ENCODE measurements at places on chromosomes 12 and 14.

- no peak for DNase-seq
These were observed 13.3 kb upstream of the PUS1 start for GRCh38 chr12:131915823-131916222.

GRCh38 chr12:121858662-121859572 is at the start of gene HPD:
Gene HPD, minus strand, starts transcription at chr12:121858859. Its CDS starts 36 bp downstream, at chr12:121858823.
- DNase-seq = peak; percentile 84

DNA sequence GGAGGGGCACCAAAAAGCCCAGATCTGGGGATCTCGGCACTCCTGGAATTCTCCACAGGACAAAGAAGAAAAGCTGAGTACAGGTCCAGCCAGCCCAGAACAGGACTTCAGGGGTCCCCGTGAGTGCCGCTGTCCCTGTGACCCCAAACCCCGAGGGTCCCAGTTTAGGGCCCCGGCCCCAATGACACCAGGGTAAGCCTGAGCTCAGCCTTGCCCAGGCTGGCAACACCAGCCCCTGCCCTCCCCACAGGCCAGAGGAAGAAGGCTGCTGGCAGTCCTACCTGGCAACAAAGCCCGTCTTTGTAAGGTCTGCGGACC is 1.8 kb downstream of the CDK2AP1 start:
- no peak for DNase-seq

DNA sequence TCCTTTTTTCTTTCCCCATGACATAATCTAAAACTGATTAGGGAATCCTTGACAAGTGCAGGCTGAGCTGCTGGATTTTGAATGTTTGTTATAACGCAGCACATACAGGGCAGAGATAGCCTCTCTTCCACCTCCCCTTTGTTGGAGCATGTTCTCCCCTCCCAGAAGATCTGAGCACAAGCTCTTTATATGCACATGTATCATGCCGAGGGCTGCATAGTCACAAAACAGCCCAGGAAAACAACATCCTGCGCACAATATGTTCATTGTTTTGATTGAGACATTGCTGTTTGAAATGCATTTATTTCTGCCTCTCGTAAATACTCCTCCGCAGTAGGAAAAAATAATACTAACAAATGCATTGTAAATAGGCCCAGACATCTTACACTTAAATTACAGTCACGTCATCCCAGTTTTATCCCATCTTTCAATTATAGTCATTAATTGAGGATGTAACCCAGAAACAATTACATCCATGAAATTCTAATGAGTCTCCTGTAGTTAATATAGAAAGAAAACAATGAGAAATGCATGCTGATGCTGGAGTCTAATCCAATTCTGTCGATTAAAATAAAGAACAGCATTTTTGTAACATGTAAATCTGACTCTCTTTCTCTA is 401.8 kb downstream of the BTG1 start:
- no peak for DNase-seq

DNA sequence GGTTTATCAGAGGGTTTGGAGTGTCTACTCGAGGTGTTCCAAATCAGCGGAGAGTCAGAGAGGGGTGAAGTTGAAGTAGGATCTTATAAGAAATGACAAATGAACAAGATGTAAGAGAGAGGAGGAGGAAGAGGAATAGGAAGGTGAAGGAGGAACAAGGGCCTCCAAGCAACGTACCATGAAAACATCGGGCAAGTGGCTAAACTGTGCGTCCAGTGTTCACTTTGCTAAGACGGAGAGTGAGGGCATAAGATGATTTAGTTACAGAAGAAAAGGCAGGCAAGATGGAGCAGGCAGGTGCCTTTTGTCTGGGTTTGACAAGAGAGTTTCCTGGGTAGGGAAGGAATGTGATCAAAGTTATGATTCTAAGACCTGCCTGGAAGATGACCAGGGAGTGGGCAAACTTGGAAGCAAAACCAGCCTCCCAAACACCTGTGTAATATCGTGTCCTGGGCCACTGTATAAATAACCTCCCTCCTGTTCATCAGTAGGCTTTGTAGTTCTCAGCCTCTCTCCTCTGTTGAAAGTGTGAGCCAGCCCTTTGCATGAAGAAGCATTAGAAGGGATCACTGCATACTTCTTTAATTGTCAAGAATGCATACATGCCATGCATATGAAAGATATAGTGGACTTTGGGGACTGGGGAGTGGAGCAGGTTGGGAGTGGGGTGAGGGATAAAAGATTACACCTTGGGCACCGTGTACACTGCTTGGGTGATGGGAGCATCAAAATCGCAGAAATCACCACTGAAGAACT is 111.4 kb downstream of the ZFP36L1 start:
- no peak for DNase-seq

DNA sequence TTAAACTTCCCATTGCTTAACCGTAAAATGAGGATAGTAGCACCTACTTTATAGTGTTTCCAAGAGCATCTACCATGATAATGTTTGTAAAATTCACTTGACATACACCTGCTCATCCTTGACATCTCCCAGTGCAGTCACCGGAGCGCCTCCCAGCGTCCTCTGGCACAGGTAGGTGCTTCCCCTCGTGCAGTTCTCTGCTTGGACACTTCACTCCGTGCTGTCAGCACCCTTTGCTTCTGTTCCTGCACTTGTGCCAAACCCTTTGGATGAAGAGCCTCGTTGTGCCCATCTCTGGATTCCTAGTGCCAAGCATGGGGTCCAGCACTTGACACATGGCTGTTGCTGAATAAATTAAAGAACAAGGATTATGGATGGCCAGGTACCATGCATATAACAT is 28.3 kb downstream of the ETV6 start:
- no peak for DNase-seq
